ENCODE measurements at places on chromosomes 7 and 10.
A peak's percentile ranks its signal among the peaks of the same experiment; 100 is the strongest.

- no peak for DNase-seq
Observed at GRCh38 chr7:3092468-3092867, 48.8 kb upstream of the CARD11 start.

GRCh38 chr7:2750004-2750407 lies 62.0 kb downstream of the AMZ1 start:
- no peak for DNase-seq

GRCh38 chr7:117630501-117630900 lies 150.7 kb downstream of the CFTR start:
- DNase-seq, result no peak

DNA sequence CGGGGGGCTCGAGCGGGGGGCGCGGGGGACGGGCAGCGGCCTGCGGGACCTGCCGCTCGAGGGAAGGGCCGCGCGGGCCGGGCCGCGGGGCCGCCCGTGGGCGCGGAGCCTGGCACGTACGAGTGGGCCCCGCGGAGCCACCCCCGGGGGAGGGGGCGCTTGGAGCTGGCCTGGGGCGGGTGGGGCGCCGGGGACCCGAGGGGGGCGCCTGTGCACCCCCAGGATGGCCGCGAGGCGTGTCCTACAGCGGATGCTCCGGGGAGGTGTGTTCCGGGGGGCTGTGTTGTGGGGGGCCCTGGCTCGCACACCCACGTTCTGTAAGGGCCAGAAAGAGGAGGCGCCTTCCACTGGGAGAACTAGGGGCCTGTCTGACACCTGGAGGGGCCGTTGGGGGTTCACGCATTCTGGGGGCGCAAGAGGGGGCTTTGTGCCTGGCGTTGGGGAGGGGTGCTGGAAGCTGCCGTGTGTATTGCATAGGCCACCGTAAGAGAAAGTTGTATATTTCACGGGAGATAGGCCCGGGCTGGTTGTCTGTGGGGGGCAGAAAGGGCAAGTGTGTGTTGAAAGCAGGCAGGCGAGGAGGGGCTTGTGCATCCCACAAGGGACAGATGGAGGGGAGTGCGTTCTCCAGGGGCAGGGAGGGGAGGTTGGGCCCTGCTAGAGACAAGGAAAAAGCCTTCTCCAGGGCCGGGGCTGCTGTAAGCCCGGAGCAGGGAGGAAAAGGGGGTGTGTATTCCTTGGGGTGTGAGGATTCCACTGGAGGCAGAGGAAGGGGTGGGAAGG lies 663 bp downstream of the VPS37D start:
- no peak for DNase-seq

GRCh38 chr10:84095811-84096497 lies 43.4 kb upstream of the GHITM start:
- peak; percentile 44 for DNase-seq

- no peak for DNase-seq
Observed at GRCh38 chr7:122316467-122317388, 12.2 kb upstream of the FEZF1 start.

DNA sequence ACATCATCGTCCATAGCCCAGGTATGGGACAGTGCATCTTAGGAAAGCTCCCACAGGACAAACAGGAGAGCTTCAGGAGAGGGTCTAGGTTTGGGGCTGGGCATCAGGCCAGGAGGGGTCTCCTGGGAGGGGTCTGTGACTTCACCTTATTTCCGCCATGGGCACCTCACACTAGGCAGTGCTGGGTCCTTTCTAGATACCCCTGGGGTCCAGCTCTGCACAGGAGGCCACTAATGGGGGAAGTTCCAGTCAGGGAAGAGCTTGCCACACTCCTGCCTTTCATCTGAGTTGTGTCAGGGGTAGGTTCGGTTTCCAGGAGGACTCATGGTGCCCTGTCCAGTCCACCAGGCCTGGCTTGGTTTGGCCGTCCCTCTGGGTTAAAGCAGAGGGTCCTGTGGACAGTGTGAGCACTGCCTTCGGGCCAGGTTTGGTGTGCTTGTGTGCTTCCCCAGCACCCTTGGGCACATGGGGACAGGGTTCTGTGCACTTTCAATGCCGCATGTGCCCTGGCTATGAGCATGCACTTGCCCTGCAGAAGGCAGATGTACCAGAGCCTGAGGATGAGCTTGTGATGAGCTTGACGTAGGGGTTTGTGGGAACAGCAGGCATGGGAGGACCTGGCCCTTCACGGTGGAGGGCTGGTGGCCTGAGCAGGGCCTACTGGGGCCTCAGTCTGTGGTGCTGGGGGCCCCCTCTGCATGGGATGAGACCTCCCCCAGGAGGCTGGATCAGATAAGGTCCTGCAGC lies 377.7 kb upstream of the NUPR2 start:
- no peak for DNase-seq

Measured in fibroblast of mammary gland (primary cell).